ENCODE measurements at places on chromosomes 6 and 20. TPM values are rescaled to one million over a fixed set of nuclear protein-coding genes. Genes with fewer than 3 reads are reported as not detected.

- DNase-seq: no peak
Observed at GRCh38 chr6:125182237-125183008, 28.9 kb downstream of the TPD52L1 start.

GRCh38 chr20:60294632-60295031, 336.4 kb downstream of the CDH26 start:
- peak; percentile 6 for DNase-seq

DNA sequence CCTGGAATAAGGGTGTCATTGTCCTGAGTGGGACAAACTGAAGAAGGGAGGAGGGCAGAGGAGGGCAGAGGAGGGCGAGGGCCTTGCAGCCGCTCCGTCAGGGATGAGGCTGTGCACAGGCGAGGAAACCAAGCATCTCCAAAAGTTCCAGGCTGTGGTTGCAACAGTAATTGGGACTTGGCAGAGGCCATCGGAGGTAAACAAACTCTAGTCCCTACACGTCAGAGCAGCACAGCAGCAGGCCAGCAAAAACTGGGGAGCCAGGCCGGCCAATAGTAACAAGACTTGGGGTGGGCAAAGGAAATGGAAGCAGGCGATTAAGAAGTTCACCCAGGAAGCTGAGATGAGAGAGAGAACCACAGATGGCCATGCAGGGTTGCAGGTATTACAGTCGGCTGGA, 142.8 kb downstream of the SMOC2 start:
- no peak for DNase-seq

DNA sequence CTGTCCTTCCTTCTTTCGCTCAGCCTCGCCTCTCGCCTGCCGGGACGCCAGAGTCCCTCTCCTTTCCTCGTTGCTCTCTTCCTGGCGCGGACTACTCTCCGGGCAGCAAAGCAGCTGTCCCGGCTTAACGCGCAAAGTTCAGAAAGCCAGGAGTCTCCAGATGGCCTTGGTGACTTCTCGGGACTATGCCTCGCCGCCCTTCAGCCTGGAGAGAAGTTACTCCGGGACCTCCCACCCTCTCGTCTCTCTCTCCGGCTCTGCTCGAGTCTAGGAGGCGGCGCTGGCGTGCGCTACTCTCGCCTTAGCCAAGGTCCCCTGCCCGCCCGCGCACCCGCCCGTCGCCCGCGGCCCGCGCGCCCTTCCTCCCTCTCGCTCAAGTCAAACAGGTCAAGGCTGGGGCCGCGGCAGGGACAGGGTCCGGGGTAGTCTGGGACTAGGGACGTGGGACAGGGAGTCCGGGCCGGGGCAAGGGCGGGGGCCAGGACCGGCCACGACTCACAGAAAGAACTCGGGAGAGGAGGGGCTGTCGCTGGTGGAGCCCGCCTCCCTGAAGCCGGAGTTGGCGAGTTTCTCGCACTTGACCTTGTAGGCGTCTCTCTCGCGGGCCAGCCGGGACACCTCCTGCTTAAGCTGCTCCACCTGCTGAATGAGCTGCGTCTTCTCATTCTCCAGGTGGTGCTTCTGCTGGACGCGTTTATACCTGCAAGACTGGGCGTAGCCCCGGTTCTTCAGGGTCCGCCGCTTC, 1.5 kb downstream of the MAFB start:
- no peak for DNase-seq

GRCh38 chr20:42634156-42634555, 555.5 kb downstream of the PTPRT start:
- no peak for DNase-seq

GRCh38 chr20:37901240-37901639, 1.7 kb upstream of the VSTM2L start:
- no peak for DNase-seq

GRCh38 chr20:45905505-45906079, 6.4 kb downstream of the PLTP start:
- DNase-seq: no peak

GRCh38 chr6:142913036-142913510, 31.9 kb downstream of the HIVEP2 start:
- no peak for DNase-seq

- no peak for DNase-seq
Observed at GRCh38 chr20:6622041-6622440, 145.4 kb upstream of the BMP2 start.

GRCh38 chr6:168182366-168182765, 103.4 kb upstream of the FRMD1 start:
- DNase-seq: no peak

DNA sequence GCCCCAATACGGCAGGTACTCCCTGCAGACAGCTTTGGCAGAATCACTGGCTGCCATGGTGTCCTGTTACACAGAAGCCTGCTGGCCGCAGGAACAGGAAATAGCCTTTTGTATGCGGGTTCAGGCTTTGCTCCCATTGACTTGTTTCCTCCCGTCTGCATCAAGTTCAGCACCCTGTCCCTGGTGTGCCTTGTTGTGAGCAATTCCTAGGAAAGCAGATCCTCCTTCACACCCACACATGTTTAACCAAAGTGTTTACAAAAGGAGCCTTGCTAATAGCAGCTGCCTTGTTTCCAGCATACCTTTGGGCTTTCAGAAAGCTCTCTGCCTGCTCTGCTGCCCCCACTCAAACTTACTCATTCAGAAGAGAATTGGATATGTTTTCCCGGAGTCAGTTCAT, 127.2 kb upstream of the SUPT3H start:
- DNase-seq: no peak

DNA sequence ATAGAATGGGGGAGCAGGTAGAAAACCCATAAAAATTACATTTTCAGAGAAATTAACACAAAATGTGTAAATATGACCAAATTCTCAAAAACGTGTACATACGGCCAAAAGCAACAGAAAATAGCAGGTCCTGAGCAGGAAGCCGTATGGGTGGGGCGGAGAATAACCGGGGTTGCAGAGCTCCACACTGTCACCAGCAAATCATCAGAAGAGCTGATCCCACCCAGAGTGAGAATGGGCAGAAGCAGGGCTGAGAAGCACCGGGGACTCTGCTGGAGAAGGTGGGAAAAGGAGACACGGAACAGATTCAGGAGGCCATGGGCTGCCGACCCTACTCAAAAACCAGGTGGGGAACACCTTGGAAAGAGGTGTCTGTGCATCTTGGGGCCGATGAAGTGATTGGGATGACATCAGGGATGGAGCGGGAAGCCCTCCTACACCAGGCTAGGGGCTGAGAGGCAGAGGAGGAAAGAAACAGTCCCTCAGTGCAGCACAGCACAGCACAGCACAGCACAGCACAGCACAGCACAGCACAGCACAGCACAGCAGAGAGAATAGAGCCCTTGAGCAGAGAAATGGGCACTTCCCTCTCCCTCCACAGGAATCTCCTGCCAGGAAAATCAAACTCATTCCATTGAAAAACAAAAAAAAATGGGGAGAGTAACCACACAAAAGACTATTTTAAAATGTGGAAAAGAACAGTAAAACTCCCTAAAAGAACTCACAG, 22.3 kb downstream of the STX7 start:
- no peak for DNase-seq

- no peak for DNase-seq
Observed at GRCh38 chr20:46121184-46121930, 3.2 kb downstream of the CD40 start.

- no peak for DNase-seq
Observed at GRCh38 chr6:43911354-43912115, 141.5 kb downstream of the VEGFA start.

GRCh38 chr6:46053039-46053933, 37.6 kb upstream of the CLIC5 start:
- no peak for DNase-seq

- DNase-seq: no peak
Observed at GRCh38 chr6:105161421-105161820, 18.4 kb downstream of the POPDC3 start.

DNA sequence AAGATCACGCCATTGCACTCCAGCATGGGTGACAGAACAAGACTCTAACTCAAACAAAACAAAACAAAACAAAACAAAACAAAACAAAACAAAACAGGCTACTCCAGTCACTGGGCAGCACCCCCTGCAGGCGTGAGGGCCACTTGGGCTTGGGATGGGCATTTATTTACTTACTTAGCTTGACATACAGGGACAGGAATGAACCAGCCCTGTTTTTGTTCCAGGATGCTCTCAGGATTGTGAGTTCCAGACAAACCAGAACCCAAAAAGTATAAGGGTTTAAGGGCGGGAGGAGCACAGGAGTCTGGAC, 4.0 kb upstream of the PTPN1 start:
- no peak for DNase-seq

DNA sequence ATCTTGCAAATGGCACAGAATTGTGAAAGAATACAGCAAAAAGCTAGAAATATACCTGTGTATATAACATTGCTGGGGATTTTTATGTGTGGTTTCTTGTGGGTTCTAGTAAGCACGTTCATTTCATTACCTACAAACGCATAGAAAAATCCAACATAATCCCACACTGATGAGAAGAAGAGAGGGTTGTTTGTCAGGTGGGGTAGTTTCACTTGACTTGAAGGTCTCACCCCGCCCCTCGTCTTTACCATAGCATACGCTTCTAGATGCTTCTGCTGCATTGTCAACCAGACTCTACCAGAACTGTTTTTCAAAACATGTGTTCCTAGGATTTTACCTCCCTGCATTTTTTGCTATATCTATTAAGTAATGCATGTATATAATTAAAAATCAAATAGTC, 284.1 kb upstream of the TAB2 start:
- DNase-seq: no peak

- DNase-seq: no peak
Observed at GRCh38 chr20:52964131-52964530, 8.0 kb upstream of the TSHZ2 start.

CD24 gene
- total RNA-seq: 1.2 TPM

EFCAB8 gene
- 2.3 TPM for total RNA-seq

ULBP3 gene
- total RNA-seq: 1.5 TPM

KCNQ2 gene
- total RNA-seq: not detected

FAM209A gene
- 5.4 TPM for total RNA-seq

SLC22A23 gene
- 0.79 TPM for total RNA-seq

KCNG1 gene
- total RNA-seq: not detected

PSMG4 gene
- total RNA-seq: 11.3 TPM

ADAM33 gene
- total RNA-seq: not detected

CEBPB gene
- total RNA-seq: 79.8 TPM

BCAS1 gene
- 0.68 TPM for total RNA-seq

MAS1 gene
- not detected for total RNA-seq

SALL4 gene
- 2.9 TPM for total RNA-seq

BCAS4 gene
- 7.7 TPM for total RNA-seq

JPH2 gene
- total RNA-seq: not detected

AKAP7 gene
- 14.7 TPM for total RNA-seq
